ENCODE measurements at places on chromosomes 5 and 9. TPM values are rescaled to one million over a fixed set of nuclear protein-coding genes. Genes with fewer than 3 reads are reported as not detected.

- peaks cover 14% of the 10 kb centered on the region for H3K27me3 ChIP-seq
- peaks cover 24% of the 10 kb centered on the region for H3K4me1 ChIP-seq
- no peak overlapping the region for H3K27ac ChIP-seq
- no peak overlapping the region for H3K4me3 ChIP-seq
- DNase-seq = no peak
Measured at GRCh38 chr5:138739938-138740337, 13.3 kb upstream of the CTNNA1 start.

DNA sequence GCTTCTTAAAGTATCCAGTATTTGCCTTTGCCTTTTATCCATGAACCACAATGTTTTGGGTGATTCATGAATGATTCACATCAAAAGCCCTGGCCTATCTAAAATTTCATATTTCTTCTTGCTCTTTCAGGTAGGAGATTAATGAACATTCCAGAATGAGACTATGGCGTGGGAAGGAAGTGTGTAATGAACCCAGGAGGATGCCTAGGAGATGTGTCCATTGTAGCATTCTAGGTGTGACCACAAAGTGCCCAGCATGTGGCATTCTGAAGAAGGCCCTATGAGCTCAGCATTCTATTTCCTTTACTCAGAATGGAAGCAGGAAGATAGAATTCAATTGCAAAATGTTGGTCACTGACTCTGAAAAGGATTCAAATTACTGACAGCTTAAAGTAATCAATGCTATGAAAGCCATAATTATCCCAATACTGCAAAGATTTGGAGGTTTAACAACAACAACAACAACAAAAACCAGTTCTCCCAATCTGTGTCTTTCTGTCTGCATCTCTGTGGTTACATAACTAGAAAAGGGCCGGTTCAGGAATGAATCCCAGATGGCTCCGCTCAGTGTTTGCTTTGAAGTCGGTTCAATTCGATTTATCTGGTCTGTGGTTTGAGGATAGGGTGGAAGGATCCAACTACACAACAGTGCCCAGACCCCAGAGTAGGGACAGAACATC, 126.7 kb downstream of the FOXD1 start:
- no peak overlapping the region for H3K27ac ChIP-seq
- no peaks in the 10 kb centered on the region for H3K4me1 ChIP-seq
- no peak overlapping the region for H3K4me3 ChIP-seq
- H3K36me3 ChIP-seq = no peaks in the 10 kb centered on the region
- peaks cover 29% of the 10 kb centered on the region for H3K27me3 ChIP-seq
- DNase-seq = no peak

DNA sequence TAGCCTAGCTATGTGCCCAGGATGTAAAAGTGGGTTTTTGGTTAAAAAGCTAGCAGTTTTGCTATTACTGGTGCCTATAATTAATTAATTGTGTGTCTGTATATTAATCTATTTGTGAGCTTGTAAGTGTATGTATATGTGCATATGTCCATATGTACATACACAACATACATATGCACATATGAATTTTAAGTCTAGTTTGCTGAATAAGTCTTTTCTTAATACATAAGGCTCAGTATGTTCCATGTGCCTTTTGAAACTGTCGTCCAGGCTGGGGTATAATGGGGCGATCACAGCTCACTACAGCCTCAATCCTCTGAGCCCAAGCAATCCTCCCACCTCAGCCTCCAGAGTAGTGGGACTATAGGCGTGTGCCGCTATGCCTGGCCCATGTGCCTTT, 10.1 kb downstream of the SH3GL2 start:
- no peak for DNase-seq
- no peak overlapping the region for H3K4me3 ChIP-seq
- H3K27ac ChIP-seq = no peak overlapping the region
- no peaks in the 10 kb centered on the region for H3K27me3 ChIP-seq

DNA sequence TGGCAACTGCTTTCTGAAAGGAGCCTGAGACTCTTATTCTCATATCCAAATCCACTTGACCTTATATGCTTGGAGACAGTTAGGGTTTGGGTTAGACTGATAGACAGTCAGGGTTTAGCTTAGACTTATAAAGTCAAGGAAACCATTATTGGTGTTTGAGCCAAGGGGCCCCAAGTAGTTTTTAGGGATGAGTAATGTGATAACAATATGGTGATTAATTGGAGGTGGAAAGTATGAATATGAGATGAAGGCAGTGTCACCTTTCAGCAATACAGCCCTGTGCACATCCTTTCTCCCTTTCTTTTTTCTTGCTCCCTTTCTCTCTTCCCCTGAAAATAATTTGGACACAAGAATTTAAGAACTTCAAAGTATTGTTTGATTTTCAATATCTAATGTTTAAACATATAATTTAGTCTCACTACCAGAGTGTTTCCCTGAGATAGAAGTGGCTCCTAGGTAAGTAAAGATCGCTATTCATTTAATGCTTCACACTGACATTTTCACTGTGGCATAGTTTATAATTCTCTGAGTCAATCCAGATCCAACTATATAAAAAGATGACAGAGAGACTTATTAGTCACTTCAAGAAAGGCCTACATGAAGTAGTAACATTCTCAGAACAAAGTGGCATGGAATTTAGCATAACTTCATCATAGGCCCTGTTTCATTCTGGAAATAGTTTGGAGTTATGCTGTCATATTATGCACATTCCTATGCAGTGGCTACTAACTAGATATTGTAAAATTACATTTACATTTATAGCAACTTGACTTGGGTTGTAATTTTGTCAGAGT, 200.8 kb downstream of the CHSY3 start:
- H3K36me3 ChIP-seq = no peaks in the 10 kb centered on the region
- H3K27ac ChIP-seq = no peak overlapping the region
- no peaks in the 10 kb centered on the region for H3K4me1 ChIP-seq
- DNase-seq = no peak

DNA sequence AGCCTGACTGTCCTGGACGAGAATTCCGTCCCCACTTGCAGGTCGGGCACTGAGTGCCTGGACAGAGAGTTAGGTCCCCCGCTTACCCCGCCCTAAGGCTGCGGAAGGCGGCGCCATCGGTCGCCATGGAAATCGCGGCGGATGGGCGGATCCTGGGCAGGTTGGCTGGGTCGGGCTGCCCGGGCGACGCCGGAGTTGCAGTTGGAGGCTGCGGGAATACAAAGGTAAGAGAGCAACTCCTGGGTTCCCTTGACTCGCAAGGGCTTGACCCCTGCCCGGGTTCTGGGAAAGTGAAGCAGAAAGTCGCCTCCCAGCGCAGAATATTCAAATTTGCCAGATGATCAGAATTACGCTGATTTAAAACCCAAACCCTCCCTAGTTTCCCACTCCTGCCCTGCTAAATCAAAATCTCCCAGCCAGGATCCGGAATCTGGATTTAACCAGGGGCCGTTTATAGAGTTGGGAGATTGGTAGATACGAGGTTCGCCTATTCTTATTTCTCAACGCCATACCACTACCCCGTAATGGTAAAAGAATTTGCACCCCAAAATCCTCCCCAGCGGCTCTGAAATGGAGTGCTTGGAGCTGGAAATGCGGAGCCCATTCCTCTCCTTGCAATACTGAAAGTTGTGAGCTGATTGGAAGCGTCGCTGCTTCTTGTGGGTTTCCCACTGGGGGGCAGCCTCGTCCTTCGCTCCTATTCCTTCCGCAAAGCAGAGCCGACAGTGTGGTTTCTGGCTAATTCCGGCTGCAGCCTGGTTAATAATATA, 156.4 kb upstream of the RASEF start:
- H3K27ac ChIP-seq = no peak overlapping the region
- peaks cover 27% of the 10 kb centered on the region for H3K27me3 ChIP-seq
- DNase-seq = peak; percentile 33
- no peaks in the 10 kb centered on the region for H3K36me3 ChIP-seq

GRCh38 chr5:90878081-90878480, 319.5 kb downstream of the ADGRV1 start:
- H3K4me3 ChIP-seq = no peak overlapping the region
- no peak overlapping the region for H3K27ac ChIP-seq
- DNase-seq = no peak
- peaks cover 3% of the 10 kb centered on the region for H3K4me1 ChIP-seq
- no peaks in the 10 kb centered on the region for H3K36me3 ChIP-seq

DNA sequence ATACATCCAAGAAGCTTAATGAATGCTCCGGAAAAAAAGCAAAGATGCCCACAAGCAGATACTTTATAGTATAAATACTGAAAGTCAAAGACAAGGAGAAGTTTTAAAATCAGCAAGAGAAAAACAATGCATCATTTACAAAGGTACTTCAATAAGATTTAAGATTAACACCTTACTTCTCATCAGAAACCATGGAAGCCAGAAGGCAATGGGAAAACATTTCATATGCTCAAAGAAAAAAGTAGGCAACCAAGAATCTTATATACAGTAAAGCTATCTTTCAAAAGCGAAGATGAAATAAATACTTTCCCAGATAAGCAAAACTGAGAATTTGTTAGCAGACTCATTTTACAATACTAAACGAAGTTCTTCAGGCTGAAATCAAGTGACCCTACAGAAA, 51.1 kb downstream of the ABHD17B start:
- H3K36me3 ChIP-seq = peaks cover 58% of the 10 kb centered on the region
- H3K4me1 ChIP-seq = peaks cover 11% of the 10 kb centered on the region
- no peak overlapping the region for H3K27ac ChIP-seq
- no peak overlapping the region for H3K4me3 ChIP-seq
- no peaks in the 10 kb centered on the region for H3K27me3 ChIP-seq

- no peak for DNase-seq
- peaks cover 11% of the 10 kb centered on the region for H3K27me3 ChIP-seq
- H3K27ac ChIP-seq = no peak overlapping the region
- H3K4me3 ChIP-seq = no peak overlapping the region
Measured at GRCh38 chr5:52656569-52657246, 131.0 kb upstream of the ITGA1 start.

DNA sequence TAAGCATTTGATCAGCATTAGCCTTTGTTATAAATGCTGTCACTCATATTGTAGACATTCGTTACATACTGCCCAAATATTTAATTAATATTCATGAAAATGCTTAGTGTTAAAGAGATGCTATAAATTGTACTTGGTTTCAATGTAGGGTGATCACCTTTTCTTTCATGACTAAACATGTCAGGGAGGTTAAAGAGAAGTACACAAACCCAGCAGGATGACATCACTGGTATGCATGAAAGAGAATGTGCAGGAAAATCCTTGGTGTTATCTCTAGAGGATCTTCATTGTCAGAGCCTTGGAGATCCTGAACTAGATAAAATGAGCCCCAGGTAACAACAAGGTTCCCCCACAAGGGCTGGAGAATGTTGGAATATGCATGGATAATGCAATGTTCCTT, 33.0 kb upstream of the SV2C start:
- no peak overlapping the region for H3K4me3 ChIP-seq
- DNase-seq = no peak
- H3K27ac ChIP-seq = no peak overlapping the region
- H3K36me3 ChIP-seq = no peaks in the 10 kb centered on the region
- no peaks in the 10 kb centered on the region for H3K4me1 ChIP-seq

- H3K27me3 ChIP-seq = no peaks in the 10 kb centered on the region
- DNase-seq = no peak
- no peaks in the 10 kb centered on the region for H3K4me1 ChIP-seq
- no peaks in the 10 kb centered on the region for H3K36me3 ChIP-seq
- no peak overlapping the region for H3K4me3 ChIP-seq
Measured at GRCh38 chr5:120150770-120151169, 313.3 kb upstream of the PRR16 start.

DNA sequence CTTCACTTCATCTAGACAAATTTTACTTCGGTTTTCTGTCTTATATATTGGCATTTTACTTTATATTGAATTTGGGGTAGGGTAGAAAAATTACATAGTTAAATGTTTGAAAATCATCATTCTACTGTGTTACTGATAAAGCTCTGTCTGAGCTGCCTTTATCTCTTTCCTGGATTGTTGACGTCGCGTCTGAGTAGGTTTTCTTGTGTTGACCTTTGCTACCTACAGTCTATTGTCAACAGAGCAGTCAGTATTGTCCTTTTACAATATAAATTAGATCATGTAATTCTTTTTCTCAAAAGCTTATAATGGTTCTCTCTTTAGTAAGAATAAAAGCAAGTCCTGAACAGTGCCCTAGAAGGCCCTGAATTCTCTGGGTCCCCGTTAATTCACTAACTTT, 128.2 kb downstream of the HACD4 start:
- H3K27ac ChIP-seq = no peak overlapping the region
- no peaks in the 10 kb centered on the region for H3K4me1 ChIP-seq
- DNase-seq = no peak
- H3K27me3 ChIP-seq = no peaks in the 10 kb centered on the region

- H3K36me3 ChIP-seq = peaks cover 6% of the 10 kb centered on the region
- peaks cover 10% of the 10 kb centered on the region for H3K4me1 ChIP-seq
- H3K27ac ChIP-seq = no peak within 1 kb of the TSS
- H3K27me3 ChIP-seq = peaks cover 28% of the 10 kb centered on the region
Measured at GRCh38 chr9:111038331-111039230, at the start of gene LPAR1. TSS of gene LPAR1 (minus strand) at chr9:111038470. CDS start at chr9:110972117, 66,353 bp downstream.

DNA sequence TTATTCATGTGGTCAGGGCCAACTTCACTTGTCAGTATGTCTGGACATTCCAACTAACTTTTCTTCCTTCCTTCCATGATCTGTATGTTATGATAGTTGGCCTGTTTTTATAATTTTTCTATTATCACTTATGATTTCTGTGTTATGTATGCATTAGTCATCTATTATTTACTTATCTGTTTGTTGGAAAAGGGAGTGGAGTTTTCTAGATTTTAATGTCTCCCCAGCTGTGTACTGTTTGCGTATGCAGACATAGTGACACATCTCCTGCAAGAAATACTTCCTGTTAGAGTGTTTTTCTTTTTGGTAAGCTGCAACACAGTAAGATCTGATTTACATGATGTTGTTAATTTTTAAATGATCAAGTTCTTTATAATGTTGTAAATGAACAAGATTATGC, 8.7 kb upstream of the INSYN2B start:
- no peaks in the 10 kb centered on the region for H3K4me1 ChIP-seq
- no peak for DNase-seq
- no peak overlapping the region for H3K4me3 ChIP-seq
- peaks cover 62% of the 10 kb centered on the region for H3K36me3 ChIP-seq

DNA sequence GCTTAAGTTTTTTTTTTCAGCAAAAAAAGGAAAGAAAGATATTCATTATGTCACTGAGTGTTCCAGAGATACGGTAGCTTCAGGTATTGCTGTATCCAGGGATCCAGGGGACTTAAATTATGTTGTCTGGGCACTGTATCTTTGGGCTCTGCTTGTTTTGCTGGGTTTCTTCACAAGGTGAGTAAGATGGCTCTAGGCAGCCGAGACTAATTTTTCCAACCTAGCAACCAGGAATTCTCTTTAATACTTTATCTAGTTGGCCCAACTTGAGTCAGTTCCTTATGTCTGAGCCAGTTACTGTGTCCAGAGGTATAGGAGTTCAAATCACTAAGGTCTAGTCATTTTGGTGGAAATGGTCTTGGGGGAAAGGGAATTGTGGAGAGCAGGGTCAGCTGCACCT, 66.0 kb downstream of the MAN2A1 start:
- H3K27ac ChIP-seq = no peak overlapping the region
- H3K36me3 ChIP-seq = peaks cover 49% of the 10 kb centered on the region
- DNase-seq = no peak
- peaks cover 4% of the 10 kb centered on the region for H3K4me1 ChIP-seq
- H3K27me3 ChIP-seq = no peaks in the 10 kb centered on the region

BTNL8 gene
- total RNA-seq = not detected

PLAC8L1 gene
- total RNA-seq = not detected

PCDHGB3 gene
- total RNA-seq = 0.16 TPM

RNF38 gene
- 39.5 TPM for total RNA-seq

All from activated CD8-positive, alpha-beta T cell treated with anti-CD3 and anti-CD28 coated beads, Interleukin-2, amount 10 ng/mL, durations not matched to agents 7 days and 5 days (primary cell).